ENCODE measurements at places on chromosomes 7 and 10. TPM values are rescaled to one million over a fixed set of nuclear protein-coding genes. Genes with fewer than 3 reads are reported as not detected.

GRCh38 chr10:125709553-125710474 is 9.7 kb upstream of the EDRF1 start:
- DNase-seq: no peak

DNA sequence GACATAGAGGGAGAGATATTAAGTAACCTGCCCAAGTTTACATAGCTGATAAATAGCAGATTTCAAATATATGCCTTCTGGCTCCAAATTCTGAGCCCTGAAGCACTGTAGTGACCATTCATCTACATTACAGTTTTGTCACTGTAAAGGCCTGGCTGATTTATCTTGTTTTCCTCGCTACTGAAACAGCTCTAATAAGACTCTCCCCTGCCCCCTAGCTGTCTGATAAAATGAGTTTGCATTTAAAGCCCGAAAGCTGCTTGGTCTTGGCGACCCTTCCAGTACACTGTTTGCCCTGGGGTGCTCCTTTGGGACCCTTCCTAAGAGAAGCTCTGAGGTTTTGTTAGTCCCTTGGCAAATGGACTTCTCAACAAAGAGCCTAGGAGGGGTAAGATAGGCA is 59.7 kb upstream of the RAB11FIP2 start:
- no peak for DNase-seq

GRCh38 chr10:31792745-31793144 is 135.9 kb downstream of the ARHGAP12 start:
- DNase-seq: no peak

DNA sequence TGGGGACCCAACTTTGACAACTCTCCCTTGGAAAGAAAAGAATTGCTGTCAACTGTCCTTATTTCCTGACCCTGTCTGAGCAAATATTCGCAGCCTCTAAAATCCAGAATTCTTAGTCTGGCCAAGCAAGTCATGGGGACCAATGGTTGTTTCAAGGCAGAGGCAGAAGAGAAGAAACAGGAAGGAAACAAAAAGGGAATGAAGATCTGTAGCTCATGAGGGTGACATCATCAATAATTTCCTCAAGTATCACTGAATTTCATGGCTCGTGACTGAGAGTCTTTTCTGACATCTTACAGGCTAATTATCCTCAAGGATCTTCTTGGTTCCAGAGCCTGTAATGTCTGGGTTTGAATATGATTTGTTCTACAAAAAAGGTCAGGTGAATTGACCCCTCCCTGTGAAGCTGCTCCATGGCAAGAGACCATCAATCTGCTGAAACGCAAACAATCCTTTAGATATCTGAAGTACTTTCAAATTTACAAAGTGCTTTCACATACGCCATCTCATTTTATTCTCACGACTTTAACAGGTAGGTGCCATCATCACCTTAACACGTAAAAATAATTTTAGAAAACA is 5.8 kb downstream of the CDK6 start:
- no peak for DNase-seq

DNA sequence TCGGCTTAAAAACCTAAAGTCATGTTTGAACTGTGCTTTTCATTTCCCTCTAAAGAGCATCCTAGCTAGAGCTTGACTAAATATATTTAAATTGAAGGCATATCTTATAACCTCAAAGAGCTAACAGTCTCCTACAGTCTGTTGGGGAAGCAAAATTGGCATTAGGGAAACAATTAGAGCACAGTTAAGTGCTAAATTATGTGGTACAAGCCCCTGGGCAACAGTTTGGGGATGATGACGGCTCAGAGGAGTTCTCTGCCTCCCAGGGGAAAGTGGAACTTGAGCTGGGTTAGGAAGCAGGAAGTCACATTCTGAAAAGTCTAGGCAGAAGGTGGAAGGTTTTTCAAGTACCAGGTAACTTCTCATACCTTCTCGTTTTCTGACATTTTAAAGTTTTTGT is 18.6 kb upstream of the GOT1 start:
- no peak for DNase-seq

- DNase-seq: no peak
These were observed 221.5 kb upstream of the GHITM start for GRCh38 chr10:83917537-83918506.

GRCh38 chr7:42736931-42737330 is 174.9 kb downstream of the C7orf25 start:
- no peak for DNase-seq

The SPRN gene
- 0.64 TPM for total RNA-seq

The LRRC4 gene
- not detected for total RNA-seq
